ENCODE measurements at places on chromosomes 3 and 15.
A peak's percentile ranks its signal among the peaks of the same experiment; 100 is the strongest.

DNA sequence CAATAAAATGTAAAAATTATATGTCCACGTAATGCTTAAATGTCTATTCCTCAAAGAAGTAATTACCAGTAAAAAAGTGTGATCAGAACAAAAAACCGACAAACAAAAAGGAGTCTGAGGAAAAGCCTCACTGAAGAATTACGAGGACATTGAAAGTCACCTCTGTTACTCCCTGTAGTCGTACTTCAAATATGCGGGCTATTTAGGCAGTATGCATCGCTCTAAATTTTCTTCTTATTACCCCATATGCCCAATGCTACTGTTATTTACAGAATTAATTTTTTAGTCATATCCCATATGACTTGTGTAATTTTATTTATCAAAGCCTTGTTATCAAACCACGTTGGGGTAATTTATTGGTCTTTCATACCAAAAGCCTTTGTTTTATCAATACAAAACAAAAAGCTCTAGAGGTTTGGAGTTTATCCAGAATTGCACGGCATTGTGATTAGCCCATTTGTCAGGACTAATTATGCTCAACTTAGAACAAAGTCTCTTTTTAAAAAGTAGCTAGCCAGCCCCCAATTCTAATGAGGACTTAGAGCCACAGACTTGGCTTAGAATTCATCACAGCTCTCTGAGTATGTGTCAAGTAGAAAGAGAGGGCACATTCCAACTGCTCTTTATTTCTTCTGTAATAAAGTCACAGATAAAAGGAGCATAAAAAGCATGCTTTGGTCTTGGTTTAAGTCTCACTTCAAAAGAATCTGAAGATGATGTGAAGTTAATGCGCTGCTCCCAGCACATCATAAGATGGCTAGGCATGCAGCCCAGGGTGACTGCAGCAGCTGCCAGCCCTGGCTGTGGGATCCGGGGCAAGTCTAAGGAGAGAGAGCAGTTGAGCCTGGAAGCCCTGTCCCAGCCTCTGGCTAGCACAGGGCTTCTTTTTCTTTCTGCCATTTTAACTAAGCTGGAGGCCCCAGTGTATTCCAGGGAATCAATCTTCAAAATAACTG is 521.0 kb downstream of the GABRG3 start:
- peak; percentile 71 for DNase-seq

DNA sequence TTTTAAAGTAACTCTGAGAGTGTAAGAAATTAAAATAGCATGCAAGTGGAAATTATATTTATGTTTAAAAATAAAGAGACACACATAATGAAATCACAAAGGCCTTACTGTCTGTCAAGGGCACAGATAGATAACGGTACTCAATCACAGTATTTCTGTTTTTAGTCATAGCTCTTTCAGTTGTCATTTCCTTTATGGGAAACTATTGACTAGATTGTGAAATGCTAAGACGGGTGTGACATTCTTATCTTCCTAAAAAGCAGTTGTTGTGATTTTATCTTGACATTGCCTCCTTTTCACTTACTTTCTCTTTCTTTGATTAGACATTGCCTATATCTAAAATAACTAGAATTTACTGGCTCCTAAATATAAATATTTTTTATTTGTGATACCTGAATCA is 100.1 kb upstream of the PLSCR5 start:
- DNase-seq, result no peak

DNA sequence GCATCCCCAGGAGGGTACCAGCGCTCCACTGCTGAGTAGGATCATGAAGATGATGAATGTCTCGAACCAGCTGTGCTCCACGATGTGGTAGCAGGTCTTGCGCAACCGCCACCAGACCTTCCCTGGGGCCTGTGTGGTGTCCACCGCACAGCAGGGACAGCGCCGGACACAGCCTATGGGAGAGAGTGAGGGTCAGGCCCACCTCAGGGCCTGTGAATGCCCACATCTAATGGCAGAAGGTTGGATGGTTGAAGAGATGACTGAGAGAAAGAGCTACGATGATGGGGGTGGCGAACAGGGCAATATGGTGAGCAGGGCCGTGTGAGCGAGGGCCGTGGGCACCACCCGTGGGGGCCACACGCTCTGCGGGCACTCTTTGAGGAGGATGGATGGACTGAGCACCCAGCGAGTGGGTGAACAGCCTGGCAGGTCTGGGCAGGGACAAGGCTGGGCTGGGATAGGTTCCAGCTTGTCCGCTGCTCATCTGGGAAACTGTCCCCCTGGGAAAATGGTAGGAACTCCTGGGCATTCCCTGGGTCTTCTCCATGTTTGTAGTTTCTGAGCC is 74.1 kb downstream of the SCN5A start:
- no peak for DNase-seq

DNA sequence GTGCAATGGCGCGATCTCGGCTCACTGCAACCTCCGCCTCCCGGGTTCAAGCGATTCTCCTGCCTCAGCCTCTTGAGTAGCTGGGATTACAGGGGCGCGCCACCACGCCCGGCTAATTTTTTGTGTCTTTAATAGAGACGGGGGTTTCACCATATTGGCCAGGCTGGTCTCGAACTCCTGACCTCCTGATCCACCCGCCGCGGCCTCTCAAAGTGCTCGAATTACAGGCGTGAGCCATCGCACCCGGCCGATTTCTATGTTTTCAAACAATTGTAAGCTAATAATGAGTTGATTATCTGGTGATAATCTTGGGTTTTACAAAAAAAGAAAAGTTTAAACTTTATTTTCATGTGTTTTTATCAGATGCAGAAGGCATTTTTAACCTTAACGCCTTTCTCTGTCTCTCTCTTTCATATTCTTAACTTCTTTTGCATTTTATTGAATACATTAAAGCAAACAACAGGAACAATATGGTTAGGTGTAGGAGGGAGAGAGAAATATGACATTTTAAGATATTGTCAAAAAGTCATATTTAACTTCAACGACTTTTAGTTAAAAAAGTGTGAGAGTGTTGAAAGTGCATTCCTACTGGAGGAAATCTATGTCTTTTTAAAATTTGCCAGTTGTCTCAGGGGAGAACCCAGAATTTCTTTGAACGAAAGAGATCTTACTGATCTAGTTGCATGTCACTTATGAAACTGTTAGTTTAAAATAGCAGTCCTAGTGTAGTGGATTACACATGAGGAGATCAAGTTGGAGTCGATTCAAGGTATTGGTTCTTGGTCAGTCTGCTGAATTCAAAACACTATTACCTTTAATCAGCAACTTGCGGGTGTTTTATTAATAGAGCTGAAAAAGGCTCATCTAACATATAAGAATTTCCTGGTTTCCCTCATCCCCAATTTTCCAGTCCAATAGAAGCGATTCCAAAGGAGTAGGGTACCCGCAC is 3.4 kb upstream of the MEIS2 start:
- DNase-seq, result no peak

DNA sequence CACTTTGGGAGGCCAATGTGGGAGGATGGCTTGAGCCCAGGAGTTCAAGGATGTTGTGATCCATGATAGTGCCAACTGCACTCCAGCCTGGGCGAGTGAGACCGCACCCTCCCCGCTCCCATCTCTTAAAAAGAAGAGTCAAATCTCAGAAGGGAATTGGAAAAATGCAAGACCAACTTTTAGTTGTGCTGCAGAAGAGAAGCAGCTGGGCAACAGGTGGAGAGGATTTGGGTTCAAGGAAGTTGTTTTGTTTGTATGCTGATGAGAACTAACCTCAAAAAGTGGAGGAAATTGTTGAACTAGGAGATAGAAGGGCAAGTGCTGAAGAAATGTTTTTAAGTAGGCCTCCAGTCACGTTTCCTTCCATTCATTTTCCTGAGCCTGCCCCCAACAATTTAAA is 12.8 kb upstream of the PDCD7 start:
- DNase-seq, result no peak

DNA sequence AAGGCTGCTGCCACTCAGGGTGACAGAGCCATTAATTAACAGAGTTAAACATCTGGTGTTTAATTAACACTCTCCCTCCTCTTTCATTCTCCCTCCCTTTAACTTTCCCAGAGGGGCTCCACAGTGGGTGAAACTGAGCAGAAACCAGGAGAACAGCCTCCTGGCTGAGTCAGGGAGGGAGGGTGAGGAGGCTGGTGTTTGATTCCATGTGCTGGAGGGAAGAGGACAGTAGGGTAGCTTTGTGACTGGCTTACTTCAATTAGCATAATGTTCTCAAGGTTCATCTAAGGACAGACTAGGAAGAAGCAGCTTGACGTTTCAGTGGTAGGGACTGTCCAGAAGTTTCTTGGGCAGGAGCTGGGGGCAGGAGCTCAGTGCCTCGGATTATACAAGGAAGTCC is 62.8 kb downstream of the SEMA5B start:
- no peak for DNase-seq

GRCh38 chr15:38883987-38884386 is 319.4 kb upstream of the RASGRP1 start:
- no peak for DNase-seq

- DNase-seq, result no peak
Measured at GRCh38 chr3:42871592-42872196, 4.0 kb downstream of the CYP8B1 start.

DNA sequence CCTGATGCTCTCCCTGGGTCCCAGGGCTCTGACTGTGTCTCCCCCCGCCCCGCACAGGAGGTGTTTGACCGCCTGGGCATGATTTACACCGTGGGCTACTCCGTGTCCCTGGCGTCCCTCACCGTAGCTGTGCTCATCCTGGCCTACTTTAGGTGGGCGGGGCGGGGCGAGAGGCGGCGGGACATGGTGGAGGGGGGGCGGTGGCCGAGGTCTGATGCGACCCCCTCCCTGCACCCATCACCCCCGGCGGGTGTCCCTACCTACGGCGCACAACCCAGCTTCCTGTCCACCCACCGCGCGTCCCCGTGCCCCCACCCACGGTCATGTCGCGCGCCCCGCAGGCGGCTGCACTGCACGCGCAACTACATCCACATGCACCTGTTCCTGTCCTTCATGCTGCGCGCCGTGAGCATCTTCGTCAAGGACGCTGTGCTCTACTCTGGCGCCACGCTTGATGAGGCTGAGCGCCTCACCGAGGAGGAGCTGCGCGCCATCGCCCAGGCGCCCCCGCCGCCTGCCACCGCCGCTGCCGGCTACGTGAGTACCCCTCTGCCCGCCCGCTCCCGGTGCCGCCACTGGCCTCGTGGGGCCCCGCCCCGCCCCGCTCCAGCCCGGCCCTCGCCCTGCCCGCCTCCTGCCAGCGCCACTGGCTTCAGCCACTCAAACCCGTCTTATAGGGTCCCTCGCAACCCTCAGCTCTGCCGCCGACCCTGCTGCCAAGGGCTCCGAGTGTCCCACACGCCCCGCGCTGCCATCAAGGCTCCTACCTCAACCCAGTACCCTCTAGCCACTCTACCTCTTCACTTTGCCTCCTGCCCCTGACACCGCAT is 21.0 kb downstream of the PTH1R start:
- DNase-seq, result no peak

GRCh38 chr3:176795891-176796290 is 401.4 kb downstream of the TBL1XR1 start:
- DNase-seq, result no peak

- DNase-seq, result no peak
Measured at GRCh38 chr15:81536356-81536755, 162.3 kb upstream of the TMC3 start.

DNA sequence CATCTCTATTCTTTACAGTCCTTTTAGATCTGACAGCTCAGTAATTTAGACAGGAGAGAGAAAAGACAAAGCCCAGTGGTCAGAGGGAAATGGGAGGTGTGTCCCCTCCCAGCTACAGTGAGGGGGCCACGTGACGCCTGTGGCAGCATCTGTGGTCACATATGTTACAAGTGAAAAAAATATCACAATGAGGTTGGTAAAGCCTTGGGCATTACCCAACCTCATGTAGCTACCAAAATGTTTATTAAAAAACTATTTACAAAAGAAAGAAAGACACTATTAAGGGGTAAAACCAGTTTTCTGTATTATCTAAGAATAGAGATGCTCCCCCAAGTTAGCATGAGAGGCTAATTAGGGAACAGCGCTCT is 42.9 kb upstream of the PLCL2 start:
- no peak for DNase-seq

- DNase-seq, result no peak
Measured at GRCh38 chr3:153974614-153975013, 146.6 kb upstream of the ARHGEF26 start.

DNA sequence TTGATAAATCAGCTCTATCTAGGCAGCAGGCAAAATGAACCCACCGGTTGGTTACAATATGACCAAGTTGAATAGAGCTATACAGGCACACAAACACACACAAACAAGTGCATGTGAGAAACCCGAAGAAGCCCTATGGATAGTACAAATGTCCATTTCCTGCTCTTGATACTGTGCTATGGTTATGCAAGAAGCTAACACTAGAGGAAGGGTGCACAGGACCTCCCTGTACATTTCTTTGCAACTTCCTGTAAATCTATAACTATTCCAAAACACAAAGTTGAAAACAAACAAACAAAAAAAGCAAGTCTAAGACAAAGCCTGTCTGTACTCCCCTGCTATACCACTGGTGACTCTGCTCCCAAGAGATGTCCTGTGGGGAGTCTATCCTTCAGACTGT is 8.2 kb upstream of the FAM240A start:
- DNase-seq, result no peak

DNA sequence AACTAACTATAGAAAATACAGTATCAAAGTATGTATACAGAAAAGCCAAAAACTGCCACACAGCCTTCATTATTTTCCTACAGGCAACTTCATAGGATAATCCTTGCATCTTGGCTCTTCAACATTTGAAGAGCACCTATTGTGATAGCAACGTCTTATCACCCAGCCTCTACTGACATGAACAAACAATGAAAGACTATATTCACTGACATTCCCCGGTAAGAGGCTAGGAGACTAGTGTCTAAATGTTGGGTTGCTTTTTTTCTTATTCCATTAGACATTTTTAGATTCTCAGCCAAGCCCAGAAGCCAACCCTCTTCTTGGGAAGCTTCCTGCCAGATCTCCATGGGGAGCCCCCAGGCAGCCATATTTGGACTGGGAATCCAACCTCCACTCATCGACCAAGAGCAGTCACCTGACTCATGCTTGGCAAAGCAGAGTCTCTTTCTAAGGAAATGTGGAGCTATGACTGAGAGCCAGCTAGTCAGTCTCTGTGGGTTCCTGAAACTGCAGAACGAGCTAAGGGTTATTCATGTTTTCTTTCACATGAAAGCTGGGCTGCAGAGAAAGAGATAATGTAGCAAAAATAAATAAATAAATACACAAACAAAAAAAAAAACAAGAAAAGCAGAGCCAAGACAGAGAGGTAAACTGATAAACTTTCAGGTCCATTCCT is 227.5 kb downstream of the MAGI1 start:
- DNase-seq, result no peak

GRCh38 chr15:62684123-62684808 is 358.3 kb upstream of the TPM1 start:
- no peak for DNase-seq

DNA sequence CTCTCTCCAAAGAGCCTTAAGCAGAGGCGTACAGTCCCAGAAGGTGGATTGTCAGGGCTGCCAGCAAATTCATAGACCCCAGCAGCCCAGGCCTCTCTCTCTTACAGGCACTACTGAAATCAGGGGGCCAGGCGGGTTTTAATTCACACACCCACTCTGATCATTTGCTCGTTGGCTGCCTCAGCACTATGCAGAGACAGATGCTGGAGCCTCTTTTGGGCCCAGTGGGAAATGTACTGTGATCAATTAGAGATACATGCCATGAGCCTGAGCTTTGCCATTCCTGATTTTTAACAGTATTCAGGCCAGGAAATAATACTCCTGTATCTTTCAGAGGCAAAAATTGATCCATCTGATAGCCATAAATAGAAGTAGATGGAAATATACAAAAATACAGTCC is 53.0 kb downstream of the CMTM6 start:
- DNase-seq, result no peak
